BJ (cell line): ENCODE measurements at places on chromosomes 6 and 20.

DNA sequence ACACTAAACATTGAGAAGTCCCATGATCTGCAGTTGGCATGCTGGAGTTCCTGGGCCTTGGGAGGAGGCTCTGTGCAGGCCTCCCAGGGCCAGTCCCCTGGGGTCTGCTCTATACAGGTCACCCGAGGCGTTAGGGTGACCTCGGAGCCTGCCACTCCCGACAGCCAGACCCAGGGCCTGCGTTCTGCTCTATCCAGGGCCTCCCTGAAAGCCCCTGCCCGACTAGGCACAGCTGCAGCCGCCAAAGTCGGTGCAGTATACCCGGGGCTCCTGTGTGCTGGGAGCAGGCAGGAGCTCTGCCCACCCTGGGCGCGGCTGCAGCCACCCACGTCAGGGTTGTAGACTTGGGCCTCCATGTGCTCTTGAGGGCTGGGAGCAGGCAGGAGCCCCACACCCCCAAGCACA lies 6.3 kb upstream of the OR14J1 start:
- DNase-seq = no peak

DNA sequence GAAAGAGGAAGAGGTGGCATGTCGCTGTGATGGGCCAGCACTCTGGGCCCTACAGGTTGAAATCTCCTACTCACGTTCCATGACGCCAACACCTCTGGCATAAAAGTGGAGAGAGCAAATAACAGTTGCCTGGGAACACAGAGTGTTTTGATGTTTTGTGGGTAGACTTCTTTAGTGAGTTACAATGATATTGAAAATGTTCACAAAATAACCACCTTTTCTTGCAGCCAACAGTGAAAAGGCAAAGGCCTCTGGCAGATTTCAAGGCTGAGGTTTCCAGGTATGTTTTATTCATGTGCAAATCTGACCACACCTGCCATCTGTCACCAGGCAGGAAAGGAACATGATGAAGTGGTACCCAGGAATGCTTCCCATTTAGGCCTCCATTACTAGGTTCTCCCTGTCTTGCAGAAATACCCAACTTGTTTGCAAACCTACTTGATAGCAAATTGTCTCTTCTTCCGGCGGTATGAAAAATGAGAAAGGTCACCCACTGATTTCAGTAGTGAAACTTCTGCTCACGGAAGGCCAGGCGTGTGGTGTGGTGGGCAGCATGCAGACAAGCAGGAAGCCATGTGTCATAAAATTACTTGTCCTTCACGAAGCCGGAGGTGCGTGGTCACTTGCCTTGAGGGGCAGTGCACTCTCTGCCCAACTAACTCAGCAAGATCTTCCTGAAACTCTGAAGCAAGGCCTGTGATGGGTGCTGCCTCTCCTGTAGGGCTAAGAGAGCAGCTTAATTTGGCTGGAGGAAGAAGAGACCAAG lies 299.1 kb upstream of the PRDM1 start:
- DNase-seq = no peak

DNA sequence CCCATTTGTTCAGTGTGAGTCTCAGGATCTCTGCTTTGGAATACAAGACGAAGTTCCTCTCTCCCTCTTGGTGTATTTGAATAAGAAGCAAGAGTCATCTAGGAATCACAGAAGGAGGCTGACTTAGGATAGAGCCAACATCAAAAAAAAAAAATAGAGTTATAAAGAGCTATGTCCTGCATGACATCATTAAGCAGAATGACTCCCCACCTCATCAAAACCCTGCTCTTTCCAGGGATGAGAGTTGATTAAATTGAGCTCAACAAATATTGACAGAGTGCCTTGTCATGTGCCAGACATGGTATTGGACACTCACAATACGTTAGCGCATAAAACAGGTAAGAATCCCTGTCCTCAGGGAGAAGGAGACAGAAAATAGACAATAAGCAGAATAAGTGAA lies 48.6 kb upstream of the TNFAIP3 start:
- DNase-seq = no peak

DNA sequence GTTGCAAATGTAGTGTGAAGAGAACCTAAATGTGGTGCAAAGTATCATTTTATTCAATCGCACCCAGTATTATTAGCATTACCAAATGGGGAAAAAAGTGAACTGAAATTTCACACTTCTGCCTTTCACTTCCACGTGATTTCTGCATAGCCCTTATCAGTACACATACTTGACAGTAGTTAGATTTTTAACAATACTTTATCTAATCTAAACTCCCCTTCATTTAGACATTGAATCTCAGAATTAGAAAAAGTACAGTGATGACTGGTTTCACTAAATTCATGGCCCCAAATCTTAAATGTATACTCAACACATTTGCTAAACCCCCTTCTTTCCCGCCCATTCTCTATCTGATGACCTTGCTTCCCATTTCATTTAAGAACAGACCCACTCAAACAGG lies 14.3 kb downstream of the STX7 start:
- DNase-seq = no peak

- DNase-seq = no peak
Observed at GRCh38 chr6:43909474-43910148, 139.6 kb downstream of the VEGFA start.

GRCh38 chr6:51704932-51705540 lies 382.4 kb downstream of the PKHD1 start:
- DNase-seq = no peak

- no peak for DNase-seq
Observed at GRCh38 chr6:6494677-6495076, 93.8 kb upstream of the LY86 start.

- no peak for DNase-seq
Observed at GRCh38 chr20:50921803-50922501, 9.3 kb downstream of the ADNP start.

- no peak for DNase-seq
Observed at GRCh38 chr6:89357390-89357789, 4.9 kb upstream of the UBE2J1 start.

- no peak for DNase-seq
Observed at GRCh38 chr6:107821591-107821990, 2.5 kb downstream of the SCML4 start.

GRCh38 chr6:25942561-25943147 lies 12.2 kb upstream of the SLC17A2 start:
- no peak for DNase-seq

GRCh38 chr6:97128507-97128906 lies 154.5 kb downstream of the MMS22L start:
- DNase-seq = no peak

DNA sequence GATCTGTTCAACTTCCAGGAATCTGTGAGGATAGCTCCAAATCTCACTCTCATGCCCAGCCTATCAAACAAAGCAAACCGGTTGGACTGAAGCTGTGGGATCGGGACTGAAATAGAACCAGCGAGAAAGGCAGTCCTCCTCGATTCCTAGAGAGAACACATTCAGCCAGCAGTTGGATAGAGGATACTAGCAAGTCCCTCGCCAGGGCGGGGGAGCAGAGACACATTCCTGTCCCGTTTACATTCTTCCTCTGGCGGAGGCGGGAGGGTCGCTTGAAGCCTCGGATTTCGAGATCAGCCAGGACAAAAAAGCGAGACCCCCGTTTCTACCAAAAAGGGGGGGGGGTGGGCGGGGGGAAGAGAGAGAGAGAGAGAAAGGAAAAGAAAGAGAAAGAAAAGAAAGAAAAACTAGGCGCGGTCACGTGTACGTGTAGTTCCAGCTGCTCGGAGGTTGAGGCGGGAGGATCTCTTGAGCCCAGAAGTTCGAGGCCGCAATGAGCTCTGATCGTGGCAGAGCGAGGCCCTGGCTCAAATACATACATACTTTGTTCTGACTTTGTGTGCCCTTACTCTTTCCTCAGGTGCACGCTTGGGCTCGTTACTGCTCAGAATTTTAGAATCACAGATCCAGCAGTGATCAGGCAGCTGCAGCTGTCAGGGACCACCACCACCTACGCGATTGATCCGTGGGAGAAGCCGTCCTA lies 19.5 kb downstream of the ZNF311 start:
- peak; percentile 96 for DNase-seq

DNA sequence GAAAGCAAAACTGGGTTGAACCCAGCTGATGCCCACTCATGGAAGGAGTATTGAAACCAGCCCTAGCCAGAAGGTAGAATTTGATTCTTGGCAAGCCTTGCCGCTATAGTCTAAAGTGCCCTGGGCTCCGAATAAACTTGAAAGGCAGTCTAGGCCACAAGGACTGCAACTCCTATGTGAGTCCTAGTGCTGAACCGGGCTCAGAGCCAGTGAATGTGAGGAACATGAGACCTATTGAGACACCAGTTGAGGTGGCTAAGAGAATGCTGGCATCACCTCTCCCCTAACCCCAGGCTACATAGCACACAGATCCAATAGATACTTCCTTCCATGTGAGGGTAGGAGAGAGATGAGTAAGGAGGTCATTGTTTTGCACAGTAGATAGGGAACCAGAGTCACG lies 3.5 kb upstream of the DEFB110 start:
- no peak for DNase-seq

- peak; percentile 16 for DNase-seq
Observed at GRCh38 chr6:87661016-87661415, 41.0 kb downstream of the AKIRIN2 start.

DNA sequence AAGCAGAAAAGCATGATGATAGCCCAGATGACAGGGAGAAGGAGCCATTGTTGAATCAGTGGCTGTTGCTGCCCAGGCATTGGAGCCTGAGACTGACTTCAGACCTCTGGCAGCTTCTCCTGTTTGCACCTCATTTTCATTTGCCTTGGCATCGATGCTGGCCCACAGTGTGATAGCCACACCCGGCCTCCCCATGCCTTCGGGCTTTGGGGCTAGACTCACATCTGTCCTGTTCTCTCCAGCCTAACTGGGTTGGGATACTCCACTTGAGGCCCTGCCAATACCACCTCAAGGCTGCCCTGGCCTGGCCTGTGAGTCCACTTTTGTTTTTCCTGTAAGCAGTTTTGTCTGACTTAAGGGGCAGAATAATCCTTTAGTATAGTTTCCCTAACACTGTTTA lies 140.4 kb downstream of the UST start:
- no peak for DNase-seq

DNA sequence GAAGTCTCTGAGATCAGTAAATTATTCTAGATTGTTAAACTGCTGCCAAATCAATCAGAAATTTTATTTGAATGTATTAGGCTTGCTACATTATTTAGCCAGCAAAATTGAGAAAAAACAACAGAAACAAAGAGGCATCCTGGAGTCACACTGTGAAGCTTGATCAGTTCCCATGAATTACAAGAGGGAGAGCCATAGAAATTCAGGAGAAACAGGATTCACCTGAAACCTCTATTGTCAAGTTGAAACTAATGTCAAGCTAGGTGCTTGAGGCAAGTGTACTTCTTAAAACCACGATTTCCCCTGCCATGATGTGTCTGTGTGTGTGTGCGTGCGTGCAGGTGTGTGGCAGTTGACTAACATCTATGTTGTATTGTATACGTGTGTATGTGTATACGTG lies 439.1 kb upstream of the NOX3 start:
- DNase-seq = no peak

- DNase-seq = no peak
Observed at GRCh38 chr6:136752554-136752953, 39.7 kb downstream of the MAP3K5 start.

- no peak for DNase-seq
Observed at GRCh38 chr6:153043719-153044118, 41.2 kb upstream of the MTRF1L start.

DNA sequence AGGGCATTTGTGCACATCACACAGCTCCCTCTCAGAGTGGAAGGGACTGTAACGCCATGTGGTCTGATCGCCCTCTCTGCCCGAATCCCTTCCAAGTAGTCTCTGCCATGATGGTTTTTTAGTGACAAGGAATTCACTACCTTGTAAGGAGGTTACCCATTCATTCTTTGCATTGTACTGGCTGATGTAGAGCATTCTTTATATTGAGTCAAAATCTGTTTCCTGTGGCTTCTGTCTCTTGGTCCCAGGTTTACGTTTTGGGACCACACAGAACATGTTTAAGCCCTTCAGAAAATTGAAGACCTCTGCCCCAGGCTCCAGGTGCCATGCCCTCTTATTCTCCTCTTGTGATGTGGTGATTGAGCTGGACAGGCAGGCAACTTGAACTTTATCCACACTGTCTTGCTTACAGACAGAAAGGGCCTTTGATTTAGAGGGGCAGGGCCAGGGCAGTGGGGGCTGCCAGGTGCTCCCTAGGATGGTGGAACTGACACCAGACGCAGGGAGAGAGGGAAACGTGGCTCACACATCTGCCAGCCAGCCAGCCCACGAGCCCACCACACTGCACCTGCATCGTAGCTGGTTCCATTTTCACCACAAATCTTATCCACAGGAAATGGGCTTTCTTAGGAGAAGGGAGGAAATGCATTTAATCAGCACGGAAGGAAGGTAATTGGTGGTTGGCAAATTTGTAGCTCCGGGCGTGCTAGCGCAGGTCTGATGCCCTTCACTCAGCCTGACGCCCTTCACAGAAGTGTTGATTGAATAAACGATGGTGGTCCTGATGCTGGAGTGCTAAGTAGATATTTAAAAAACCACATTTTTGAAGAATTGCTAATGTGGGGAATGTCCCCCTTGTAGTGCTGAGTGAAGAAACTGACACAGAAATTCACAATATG lies 78.2 kb downstream of the TCP11 start:
- DNase-seq = no peak

DNA sequence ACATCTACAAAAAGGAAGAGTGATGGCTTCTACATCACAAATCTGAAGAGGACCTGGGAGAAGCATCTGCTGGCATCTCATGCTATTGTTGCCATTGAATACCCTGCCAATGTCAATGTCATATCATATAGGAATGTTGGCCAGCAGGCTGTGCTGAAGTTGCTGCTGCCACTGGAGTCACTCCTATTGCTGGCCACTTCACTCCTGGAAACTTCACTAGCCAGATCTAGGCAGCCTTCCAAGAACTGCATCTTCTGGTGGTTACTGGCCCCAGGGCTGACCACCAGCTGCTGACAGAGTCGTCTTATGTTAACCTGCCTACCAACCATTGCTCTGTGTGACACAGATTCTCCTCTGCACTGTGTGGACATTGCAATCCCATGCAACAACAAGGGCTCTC lies 111.8 kb downstream of the PERP start:
- DNase-seq = no peak

DNA sequence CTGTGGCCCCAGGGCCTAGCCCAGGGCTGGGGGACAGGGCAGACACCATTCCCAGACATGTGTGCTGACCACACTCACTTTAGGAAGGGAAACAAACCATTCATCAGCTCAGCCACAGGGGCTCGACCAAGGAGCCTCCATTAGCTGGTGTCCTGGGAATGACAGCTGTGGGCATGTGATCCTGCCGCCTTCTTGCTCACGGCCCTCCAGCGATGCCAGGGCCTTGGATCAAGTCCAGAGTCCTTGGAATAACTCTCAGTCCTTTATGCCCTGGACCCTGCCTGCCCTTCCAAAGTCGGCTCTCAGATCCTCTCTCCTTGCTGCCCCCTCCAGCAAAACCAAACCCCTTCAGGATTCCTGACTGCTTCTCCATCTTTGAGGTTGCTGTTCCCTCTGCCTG lies 165.0 kb upstream of the RNF24 start:
- DNase-seq = no peak

DNA sequence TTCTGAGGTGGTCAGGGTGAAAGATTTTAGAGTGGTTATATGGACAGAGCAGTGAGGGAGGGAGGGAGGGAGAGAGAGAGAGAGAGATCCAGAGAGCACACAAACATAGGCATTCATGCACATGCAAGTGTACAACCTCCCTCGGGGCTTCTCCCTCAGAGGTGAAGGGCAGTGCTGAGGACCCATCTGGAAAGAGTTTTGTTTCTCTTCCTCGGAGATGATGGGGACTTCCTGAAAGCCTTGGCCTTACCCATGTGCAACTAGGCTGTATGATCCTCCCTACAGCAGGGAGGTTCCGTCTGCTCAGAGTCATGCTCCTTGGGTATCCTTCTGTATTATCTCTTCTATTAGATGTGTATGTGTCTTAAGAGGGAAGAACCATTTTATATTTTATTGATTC lies 21.4 kb upstream of the TSPYL1 start:
- DNase-seq = no peak

GRCh38 chr6:105855433-105855832 lies 230.7 kb upstream of the PRDM1 start:
- DNase-seq = no peak
